ENCODE measurements at places on chromosomes 6 and 20.

DNA sequence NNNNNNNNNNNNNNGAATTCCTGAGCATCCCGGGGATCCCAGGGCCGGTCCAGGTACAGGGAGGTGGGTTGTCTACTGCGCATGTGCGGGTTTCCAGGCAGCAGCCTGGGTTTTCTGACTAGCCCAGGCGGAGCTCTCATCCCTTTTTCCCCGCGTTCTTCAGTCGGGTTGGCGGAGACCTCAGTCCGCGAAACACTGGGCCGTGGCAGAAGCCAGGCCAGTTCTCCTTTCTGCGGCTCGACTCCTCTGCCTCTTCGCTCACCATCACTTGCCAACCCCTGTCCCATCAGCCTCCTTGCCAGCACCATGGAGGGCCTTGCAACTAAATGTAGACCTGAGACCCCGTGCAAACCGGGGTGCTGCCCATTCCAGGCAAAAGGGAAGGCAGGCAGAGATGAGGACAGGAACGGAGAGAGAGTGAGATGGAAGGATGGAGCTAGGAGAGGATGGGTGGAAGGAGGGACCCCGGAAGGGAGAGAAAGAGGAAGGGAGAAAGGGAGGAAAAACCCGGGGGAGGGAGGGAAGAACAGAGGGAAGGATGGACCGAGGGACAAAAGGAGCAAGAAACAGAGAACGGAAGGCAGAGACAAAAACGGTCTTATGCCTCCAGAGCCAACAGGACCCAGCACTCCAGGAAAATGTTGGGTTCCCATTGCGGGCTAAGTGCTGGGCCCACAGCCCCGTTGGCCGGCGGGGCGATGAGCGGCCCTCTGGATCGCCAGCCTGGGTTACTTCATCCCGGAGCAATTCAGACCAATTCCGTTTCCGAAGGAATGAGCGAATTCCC lies 445.4 kb upstream of the DEFB115 start:
- DNase-seq: peak; percentile 48

DNA sequence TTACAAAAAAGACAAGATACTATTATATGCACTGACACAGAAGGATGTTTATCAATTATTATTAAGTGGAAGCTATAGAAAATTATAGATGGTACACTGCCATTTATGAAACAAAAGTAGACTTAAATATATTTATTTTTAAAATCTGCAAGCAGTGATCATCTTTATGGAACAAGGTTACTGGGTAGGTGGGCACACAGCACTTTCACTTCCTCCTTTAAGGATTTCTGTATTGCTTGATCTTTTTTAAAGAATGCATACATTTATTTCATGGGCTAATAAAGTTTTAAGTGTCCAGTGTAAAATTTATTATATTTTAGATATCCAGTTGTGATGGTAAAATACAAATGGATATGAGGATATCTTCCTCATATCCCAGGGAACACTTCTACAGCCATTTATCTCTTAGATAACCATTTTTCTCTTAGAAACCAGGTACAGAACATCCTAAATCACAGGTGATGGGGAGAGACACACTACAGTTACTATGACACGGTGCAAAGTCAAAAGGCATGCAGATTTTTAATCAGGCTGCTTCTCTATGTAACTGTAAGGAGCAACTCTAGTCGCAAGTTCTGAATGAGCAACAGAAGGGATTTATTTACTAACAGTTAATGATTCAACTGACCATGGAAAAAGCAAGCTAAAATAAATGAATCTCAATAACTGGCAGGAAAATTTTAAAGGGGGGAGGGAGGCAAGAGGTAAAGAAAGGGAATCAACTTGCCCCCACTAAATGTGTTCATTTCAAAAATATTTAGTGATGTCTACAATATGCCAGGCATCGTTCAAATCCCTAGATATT lies 2.2 kb downstream of the FBXL4 start:
- DNase-seq: no peak

- DNase-seq: peak; percentile 89
Observed at GRCh38 chr20:4130404-4131189, 115.2 kb upstream of the RNF24 start.

GRCh38 chr6:156485150-156485549 lies 292.0 kb upstream of the ARID1B start:
- DNase-seq: no peak

DNA sequence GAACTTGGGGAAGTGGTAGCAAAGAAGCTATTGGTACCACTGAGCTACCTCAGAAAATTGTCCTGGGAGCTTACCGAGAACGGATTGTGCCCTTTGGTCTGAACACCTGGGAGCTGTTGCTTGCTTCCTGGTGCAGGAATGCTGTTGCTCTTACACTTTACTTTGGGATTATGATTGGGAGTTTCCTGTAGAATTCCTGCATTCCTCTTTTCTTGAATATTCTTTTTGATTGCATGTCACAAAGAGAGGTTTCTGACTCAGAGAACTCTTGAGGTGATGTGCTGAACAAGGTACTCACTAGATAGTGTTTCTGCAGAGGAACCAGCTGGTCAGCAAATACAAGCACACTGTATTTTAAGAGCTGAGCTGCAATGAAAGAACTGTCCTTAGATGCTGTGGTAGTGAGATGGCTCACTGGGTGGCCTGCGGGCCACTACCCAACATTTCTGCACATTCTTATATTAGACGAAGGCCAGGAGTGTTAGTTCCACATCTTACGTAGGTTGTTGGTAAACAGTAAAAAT lies 35.0 kb downstream of the LRRC1 start:
- no peak for DNase-seq

Measured in RPMI7951 (cell line).